ENCODE measurements at places on chromosomes 5 and 9. TPM values are rescaled to one million over a fixed set of nuclear protein-coding genes. Genes with fewer than 3 reads are reported as not detected.
A peak's percentile ranks its signal among the peaks of the same experiment; 100 is the strongest.

XRCC4 gene
- total RNA-seq, result 11.7 TPM

GRCh38 chr9:75824816-75825568, 65.5 kb upstream of the PCSK5 start:
- DNase-seq, result no peak

DNA sequence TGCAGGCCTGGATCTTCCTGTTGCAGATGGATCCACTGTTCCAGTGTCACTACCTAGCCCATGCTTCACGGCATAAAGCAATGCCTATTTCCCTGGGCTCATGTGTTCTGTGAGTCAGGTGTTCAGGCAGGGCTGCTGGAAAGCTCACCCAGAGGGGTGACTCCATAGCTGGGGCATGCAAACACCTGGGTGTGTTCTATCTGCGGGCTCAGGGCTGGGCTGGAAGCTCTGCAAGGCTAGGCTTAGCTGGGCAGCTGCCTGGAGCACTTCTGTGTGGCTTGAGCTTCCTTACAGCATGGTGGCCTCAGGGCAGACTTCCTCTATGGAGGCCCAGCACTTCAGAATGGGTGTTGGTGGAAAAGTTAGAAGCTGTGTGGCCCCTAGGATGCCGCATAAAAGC, 139.9 kb downstream of the GADD45G start:
- no peak for DNase-seq

DNA sequence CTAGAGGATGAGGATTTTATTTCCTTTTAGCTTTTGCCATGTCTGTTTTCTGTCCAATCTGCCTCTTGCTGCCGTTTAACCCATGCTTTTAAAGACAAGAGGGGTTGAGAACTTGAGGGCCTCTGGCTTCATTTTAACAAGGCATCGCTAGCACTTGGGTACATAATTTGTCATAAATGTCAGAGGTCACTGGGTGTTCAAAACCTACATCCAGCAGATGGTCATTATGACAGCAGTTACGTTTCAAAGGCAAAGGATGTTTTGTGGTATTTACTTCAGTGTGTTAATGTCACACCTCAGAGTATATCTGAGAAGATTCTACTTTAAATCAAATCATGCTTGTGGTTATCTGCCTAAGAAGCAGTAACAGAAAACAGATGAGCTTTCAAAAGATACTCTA, 918.3 kb downstream of the NR2F1-AS1 start:
- DNase-seq, result no peak

GRCh38 chr5:25570067-25570583, 925.3 kb upstream of the CDH10 start:
- DNase-seq, result no peak

DNA sequence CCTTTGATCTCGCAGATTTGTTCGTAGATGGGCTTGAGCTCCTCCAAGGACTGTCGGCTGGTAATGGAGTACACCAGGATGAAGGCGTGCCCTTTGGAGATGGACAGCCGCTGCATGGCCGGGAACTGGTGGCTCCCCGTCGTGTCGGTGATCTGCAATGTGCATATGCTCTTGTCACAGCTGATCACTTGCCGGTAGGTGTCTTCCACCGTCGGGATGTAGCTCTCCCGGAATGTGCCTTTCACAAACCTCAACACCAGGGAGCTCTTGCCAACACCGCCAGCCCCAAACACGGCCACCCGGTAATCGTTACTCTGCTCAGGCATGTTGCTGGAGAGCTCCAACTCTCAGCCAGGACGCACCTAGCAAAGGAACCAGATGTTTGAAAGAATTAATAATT, 29.1 kb downstream of the DIRAS2 start:
- no peak for DNase-seq

ANKRD34B gene
- total RNA-seq, result not detected

CAPSL gene
- total RNA-seq, result not detected

DNA sequence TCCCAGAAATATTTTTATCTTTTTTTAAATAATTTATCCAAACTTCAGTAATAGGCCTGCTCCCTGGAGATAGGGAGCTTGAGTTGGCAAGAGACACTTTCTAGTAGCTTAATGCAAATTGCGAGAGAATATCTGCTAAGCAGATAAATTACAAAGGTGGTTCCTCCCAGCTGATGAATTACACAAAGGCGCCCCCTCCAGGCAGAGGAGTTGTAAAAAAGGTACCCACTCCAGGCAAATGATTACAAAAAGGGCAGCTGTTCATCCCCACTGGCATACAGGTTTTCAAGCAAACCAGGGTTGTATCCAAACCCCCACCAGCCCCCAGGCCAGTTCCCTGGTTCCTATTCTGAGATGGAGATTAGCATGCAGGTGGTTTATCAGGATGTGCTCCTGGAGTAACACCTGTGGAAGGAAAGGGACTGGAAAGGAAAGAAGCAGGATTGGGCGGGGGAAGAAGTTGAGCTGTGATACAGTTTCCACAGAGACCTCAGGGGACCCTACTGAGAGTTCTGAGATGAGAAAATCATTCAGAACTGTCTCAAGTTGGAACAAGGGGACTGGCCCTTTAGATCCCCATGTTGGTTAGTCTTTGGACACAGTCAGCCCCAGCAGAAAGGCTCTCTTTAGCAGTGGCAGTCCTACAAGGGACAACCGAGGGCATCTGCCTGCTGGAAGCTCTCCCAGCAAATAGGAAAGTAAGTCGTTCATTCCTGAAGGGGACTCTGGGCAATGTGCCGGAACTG, 25.5 kb downstream of the ESM1 start:
- DNase-seq, result no peak

DNA sequence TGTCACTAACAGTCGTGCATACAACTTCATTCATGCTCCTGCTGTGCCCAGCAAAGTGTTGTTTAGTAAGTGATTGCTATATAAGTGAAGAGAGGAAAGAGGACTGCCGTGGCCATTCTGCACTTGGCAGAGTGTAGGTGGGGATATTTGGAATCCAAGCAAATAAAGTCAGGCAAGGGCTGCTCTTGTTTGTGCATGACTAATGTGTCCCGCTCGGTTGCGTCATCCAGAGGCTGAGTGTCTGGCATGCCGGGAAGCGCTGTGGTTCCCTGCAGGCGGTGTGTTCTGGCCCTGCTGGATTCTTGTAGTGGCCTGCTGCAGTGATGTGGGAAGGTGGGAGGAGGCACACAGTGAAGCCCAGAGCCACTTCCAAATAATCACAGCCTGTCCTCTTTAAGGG, 136.9 kb upstream of the ANKH start:
- DNase-seq, result peak; percentile 98
